ENCODE measurements at places on chromosomes 7 and 10. TPM values are rescaled to one million over a fixed set of nuclear protein-coding genes. Genes with fewer than 3 reads are reported as not detected.

- DNase-seq, result no peak
Measured at GRCh38 chr10:15211464-15211979, 43.0 kb upstream of the NMT2 start.

GRCh38 chr10:34184397-34184796 is 630.7 kb downstream of the PARD3 start:
- no peak for DNase-seq

GRCh38 chr7:132776048-132776620 is 199.9 kb upstream of the PLXNA4 start:
- no peak for DNase-seq

Gene FOXP2
- total RNA-seq, result 1.1 TPM
